ENCODE measurements at places on chromosomes 3 and 15. TPM values are rescaled to one million over a fixed set of nuclear protein-coding genes. Genes with fewer than 3 reads are reported as not detected.

The B4GALT4 gene
- 38.4 TPM for total RNA-seq

The WDR72 gene
- total RNA-seq: not detected

The TMEM40 gene
- total RNA-seq: not detected

The UBA7 gene
- 27.5 TPM for total RNA-seq

The AHSG gene
- not detected for total RNA-seq

The DCLK3 gene
- not detected for total RNA-seq

The GOLGA8J gene
- not detected for total RNA-seq

The PIF1 gene
- total RNA-seq: 5.8 TPM

The ANKRD34C gene
- not detected for total RNA-seq
